ENCODE measurements at places on chromosomes 5 and 9.

- no peak for DNase-seq
Observed at GRCh38 chr9:108727580-108728111, 128.1 kb downstream of the ACTL7B start.

GRCh38 chr9:118364266-118365106, 660.3 kb downstream of the TLR4 start:
- no peak for DNase-seq

GRCh38 chr9:89478821-89479668, 18.9 kb downstream of the SEMA4D start:
- no peak for DNase-seq

DNA sequence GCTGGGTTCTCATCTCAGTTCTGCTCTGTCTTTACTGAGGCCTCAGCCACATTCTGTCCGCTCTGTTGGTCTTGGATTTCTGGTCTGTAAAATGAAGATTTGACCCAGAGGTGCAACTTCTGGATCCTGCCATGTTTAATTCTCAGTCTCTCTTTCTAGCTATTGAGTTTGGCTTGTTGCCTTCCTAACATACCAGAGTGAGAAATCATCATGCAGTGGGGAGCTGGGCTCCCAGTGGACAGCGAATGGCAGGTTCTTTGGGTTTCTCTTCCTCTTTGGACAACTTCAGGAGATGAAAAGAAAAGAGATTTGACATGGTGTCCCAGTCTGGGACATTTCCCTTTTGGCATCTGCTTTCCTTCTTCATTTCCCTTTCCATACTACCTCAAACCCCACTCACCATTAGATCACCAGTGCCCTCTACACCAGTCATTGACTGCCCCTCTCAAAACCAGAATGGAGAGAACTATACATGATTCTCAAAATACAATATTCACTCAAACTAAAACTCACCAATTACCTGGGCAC, 334.7 kb downstream of the ACTL7B start:
- no peak for DNase-seq

DNA sequence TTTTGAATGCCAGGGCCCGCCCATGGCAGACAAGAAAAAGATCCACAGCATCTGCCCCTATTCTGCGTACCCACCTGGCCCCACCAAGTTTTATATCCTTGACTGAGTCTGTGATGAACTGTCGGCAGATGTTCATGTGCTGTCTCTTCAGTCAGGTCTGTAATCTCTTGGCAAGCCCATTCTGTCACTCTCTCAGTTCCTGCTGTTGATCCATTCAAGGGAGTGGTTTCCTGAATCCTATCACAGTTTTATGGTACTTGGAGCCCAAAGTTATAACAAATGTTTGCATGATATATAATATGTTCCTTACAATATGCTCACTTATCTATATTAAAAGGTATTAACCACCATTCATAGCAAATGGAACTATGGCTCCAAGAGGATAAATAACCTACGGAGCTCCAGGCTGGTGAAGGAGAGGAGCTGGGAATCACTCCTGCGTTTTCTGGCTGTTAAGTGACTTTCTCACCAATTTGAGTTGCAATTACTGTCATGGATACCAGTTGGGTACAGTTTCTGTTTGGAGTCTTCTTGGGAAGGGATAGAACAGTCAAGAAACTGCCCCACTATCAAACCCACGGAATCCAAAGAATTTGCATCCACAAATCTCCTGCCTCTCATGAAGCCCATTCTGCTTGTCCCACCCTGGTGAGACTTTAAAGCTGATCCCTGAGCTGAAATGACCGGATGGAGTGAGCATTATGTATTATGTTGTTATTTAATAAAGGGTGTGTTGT, 103.4 kb upstream of the SPRY4 start:
- DNase-seq, result no peak

Data from activated CD4-positive, CD25-positive, alpha-beta regulatory T cell (primary cell).